ENCODE measurements at places on chromosomes 13 and 19.
A peak's percentile ranks its signal among the peaks of the same experiment; 100 is the strongest.

DNA sequence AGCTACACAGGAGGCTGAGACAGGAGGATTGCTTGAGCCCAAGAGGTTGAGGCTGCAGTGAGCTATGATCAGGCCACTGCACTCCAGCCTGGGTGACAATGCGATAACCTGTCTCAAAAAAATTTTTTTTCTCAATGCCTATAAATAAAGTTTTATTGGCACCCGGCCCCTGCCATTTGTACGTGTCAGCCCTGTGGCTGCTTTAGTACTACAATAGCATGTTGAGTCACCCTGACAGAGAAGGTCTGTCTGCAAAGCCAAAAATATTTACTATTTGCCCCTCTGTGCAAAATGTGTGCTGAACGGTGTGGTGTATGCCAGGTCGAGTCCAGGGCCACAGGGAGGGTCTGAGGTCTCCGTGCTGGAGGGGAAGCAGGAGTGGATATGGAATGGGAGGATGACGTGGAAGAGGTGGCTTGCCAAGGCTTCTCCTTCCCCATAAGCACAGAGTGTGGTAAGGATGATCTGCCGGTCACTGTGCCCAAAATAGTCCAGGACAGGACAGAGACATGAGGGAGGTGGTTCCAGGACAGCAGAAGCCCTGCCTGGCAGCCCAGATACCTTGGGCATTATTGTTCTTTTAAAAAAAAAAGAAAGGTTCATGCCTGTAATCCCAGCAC lies 10.0 kb downstream of the NMRK2 start:
- no peak for DNase-seq

- DNase-seq = peak; percentile 68
Observed at GRCh38 chr19:45526143-45526542, 18.9 kb downstream of the VASP start.

DNA sequence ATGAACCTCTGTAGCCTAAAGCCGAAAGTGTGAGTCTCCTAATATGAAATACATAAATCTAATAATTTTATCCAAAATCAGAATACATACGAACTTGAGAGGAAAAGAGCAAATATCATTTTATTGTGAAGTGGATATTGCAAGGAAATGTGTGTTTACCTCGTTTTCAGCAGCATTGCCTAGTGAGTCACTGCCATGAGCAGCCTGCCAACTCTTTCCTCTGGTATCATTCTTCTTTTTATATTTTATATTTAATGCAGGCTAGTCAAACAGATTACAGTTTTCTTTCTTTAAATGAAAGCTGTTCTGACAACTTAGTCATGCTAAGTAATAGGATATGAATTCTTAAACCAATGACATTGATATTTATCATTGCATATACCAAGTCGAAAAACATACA lies 44.2 kb downstream of the EDNRB start:
- peak; percentile 65 for DNase-seq

DNA sequence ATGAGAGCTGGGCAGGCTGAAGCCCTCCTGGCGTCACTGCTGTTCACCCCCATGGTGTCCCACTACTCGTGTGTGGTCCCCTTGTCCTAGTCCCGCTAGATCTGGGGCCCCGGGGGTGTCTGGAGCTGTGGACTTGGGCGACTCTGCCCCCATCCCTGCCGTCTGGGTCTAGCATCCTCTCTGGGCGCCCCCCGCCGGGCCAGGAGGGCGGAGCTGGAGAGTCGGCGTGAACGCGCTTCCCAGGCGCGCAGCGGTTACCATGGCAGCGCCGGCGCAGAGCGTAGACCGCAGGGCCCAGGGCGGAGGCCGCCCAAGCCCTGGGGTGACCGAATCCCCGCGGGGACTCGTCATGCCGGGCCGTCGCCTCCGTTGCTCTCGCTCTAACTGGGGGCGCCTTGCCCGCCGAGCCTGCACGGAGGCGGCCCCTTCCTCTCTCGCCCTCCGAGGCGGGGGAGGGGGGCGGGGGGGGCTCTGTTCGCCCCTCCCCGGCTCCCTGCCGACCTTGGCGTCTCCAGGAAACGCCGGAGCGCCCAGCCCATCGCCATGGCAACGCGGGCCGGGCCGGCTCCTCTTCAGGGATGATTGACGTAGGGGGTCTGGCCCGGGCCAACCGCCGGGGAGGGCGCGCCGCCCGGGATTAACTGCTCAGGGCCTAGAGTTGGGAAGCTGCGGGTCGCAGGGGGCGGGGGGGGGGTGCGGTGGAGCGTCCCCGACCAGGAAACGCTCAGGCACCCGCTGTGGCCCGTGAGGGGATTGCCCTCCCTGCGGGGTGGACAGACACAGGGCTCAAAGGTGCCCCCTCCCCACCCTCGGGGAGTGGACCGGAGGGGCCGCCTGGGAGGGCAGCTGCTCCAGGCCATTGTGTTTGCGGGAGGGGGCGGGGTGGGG lies 8.9 kb downstream of the ISYNA1 start:
- peak; percentile 71 for DNase-seq

DNA sequence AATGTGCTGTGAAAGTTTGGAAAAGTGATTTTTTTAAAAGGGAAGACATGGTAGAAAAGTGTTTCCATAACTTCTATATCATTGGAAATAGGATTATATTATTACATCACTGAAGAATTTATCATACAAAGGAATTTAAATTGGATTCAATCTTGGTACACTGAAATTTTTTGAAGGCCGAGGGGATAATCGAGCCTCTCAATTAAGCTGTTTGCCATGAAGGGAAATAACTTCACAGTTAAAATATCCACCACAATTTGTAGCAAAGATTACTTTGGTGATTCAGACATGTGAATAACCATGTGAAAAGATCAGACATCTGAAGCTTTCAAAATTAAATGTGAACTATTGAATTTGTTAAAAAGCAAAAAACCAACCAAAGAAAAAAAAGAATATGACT lies 215.3 kb downstream of the KLF5 start:
- peak; percentile 5 for DNase-seq

- no peak for DNase-seq
Observed at GRCh38 chr13:21071924-21072323, 10.5 kb upstream of the LATS2 start.

- no peak for DNase-seq
Observed at GRCh38 chr19:16772841-16773240, 53.2 kb downstream of the NWD1 start.

GRCh38 chr19:3149089-3149488 lies 13.3 kb downstream of the GNA15 start:
- DNase-seq = no peak

All from fibroblast of pulmonary artery (primary cell).